Activated CD4-positive, alpha-beta T cell treated with anti-CD3 and anti-CD28 coated beads for 48 hours (primary cell): ENCODE measurements at places on chromosomes 12 and 14.

GRCh38 chr12:52280796-52281560 lies 6.5 kb downstream of the KRT86 start:
- DNase-seq = no peak

DNA sequence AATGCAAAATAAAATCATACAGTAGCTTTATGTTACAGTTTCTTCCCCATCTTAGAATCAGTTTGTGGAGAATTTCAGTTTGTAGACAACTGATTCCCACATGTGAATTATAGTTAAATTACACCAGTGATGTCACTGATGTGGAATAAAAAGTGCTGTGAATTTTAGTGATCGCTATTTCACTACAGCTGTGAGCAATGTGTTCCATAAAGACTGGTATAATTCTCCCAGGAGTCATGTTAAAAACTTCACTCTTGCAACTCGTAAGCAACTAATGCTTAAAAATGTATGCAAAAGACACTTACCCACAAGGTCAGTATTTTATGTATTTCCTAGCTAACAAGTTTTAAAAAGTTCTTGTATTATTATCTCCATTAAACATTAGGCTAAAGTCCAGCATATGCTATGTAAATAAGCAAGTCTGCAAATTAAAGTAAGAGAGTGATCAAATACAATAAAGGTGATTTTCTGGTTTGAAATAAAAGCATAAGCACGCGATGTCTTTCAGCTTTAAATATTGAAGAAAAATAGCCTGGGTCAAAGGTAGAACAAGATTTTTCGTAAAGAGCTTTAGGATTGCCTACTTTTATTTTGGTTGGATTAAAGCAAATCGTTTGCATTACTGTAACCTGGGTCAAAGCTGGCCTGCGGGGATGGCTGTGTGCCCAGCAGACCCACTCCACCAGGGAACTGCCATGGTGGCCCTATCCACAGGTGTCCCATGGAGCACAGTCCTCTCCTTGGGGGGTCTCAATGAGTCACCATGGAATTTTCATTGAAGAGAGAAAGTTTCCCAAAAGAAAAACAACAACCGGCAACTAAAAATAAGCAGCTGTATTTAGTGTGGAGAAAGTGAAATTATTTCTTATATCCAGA lies 12.7 kb upstream of the LRIG3 start:
- DNase-seq = no peak

- DNase-seq = no peak
Measured at GRCh38 chr12:49283541-49284429, 11.2 kb upstream of the PRPH start.

DNA sequence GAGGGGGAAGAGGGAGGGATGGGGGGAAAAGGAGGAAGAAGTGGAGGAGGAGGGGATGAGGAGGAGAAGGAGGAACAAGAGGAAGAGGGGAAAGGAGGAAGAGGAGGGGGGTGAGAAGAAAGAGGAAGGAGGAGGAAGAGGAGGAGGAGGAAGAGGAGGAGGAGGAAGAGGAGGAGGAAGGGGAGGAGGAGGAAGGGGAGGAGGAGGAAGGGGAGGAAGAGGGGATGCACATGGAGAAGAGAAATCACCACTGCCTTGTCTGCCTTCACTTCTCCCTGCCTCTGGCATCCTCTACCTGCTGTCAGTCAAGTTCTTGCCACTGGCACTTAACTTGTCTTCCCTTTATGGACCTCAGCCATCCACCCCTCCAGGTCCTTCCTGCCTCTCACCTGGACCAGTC lies 59.9 kb downstream of the TTC9 start:
- DNase-seq = no peak
